ENCODE measurements at places on chromosomes 12 and 14.

DNA sequence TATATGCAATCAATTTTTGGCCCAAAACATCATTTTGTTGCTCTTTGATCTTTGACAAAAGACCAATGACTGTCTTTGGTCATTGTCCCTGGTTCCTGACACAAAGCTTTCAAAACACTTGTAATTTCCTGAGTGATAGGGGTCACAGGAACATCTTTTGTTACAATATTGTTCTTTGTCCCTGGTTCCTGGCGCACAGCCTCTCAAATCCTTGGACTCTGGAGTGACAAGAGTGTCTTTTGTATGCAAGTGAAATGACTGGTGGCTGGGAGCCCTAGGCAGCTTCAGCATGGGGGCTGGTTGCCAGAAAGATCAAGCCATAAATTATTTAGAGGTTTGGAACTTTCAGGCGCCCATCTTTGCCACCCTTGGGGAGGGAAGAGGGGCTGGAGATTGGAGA lies 53.9 kb downstream of the DNAH10 start:
- DNase-seq: no peak

DNA sequence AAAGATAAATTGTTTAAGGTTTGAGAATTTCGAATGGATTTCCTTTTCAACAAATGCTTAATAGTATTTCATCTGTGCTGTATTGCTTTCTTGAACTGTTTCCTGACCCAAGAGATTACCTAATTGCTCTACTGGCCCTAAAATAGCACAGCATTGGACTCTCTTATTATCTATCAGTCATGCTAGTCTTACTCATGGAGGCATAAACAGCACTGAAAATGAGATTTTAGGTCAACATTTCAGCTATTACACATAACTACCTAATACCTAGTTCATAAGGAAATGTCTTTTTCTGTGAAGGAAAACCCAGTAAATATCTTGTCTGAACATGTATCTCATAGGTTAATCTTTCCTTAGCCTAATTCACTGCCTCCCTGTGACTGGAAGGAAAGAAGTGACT lies 4.3 kb upstream of the ABCD2 start:
- DNase-seq: no peak

DNA sequence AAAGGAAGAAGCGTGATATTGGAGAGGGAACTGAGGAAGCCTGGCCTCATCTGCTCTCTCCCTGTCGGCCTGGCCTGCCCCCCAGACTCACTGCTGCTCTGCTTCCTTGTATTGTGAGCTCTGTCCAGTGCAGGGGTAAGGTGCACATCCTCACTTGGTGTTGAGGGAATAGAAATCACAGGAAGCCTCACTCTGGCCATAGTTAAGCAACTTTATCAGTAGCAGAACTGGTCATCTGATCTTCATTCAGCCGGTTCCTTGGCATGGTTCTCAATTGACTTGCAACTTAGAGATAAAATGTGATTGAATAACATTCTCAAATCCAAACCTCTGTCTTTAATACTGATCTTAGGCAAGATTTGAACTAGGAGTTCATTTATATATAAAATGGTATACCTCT lies 11.5 kb upstream of the CCDC175 start:
- DNase-seq: no peak

- no peak for DNase-seq
Observed at GRCh38 chr12:49536526-49537071, 2.2 kb upstream of the KCNH3 start.

- no peak for DNase-seq
Observed at GRCh38 chr12:68327896-68328295, 4.3 kb downstream of the MDM1 start.

GRCh38 chr14:31386271-31386670 lies 34.1 kb downstream of the HEATR5A start:
- no peak for DNase-seq

DNA sequence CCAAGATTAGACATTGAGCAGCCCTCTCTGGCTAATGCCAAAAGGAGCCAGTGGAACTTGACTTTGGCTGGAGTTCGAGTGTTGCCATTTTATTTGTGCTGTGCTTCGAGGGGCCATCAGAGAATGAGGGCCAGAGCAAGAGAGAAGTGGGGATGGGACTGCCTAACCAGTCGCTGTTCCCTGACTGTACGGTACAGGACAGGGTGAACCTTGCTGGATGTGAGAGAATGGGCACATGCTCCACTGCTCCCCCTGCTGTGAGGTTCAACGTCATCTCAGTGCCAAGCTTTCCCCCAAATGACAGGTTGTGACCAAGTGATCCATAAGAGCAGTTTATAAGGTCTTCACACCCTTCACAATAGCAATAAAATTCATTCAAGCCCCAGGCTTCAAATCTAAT lies 55.1 kb upstream of the BCL11B start:
- DNase-seq: no peak

DNA sequence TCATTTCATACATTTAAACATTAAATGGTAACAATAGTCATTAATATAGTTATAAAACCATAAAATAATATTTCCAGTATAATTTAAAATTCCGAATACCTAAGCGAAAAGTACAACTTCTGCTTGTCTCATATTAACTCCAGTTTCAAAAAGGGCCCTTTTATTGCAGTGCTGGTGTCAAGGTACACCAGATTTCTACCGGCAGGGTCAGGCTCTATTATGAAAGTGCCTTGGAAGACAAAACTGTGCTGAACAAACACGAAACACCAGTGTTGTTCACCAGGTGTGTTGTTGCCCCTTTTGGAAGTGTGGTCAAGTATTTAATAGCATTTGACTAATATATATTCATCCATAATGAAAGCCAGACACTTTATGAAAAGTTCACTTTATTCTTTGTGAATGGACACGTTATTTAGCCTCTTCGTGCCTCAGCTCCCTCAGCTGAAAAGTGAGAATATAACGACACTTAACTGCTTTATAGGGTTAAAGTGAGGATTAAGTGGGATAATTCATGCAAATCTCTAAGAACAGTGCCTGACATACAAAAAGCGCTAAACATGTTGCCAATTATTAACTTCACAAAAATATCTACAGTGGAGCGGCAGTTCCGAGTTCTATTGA lies 20.3 kb upstream of the GNS start:
- DNase-seq: no peak

DNA sequence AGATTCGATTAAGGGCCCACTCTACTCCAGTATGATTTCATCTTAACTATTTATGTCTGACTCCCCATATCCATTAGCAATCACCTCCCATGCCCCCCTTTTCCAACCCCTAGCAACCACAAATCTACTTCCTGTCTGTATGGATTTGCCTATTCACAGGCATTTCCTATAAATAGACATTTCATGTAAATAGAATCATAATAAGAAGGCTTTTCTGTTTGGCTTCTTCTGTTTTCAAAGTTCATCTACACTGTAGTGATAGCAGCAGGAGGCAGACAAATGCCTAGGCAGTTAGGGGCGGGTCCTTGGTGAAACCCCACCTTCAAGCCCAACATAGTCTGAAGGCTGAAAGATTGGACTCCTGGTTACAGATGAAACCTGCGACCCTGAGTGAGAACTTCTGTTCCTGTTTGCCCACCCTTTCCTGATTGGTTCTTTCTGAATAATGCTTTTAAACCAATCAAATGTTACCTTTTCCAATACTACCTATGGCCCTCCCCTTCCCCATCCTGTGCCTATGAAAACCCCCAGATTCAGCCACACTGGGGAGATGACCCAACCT lies 62.1 kb upstream of the HECTD1 start:
- DNase-seq: no peak

- DNase-seq: no peak
Observed at GRCh38 chr12:111685322-111685810, 390 bp downstream of the BRAP start.

GRCh38 chr14:54638135-54638446 lies 71.2 kb downstream of the SAMD4A start:
- no peak for DNase-seq

DNA sequence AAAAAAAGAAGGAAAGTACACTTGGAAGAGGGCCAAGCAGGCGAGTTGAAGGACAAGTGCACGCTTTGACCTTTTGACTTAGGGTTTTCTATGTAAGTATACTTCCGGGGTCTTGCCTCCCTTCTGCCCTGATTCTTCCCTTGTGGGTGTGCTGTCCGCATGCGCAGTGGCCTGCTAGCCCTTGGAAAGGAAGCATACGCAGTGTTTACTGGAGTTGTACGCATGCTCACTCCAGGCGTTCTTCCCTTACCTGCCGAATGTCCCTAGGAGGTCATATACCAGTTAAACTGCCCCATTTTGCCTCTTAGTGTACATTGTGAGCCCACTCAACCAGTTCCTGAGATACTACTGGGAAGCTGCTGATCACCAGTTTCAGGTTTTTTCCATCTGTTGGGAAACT lies 15.7 kb upstream of the DDHD1 start:
- DNase-seq: no peak

GRCh38 chr14:55436931-55437330 lies 3.5 kb downstream of the TBPL2 start:
- DNase-seq: no peak

DNA sequence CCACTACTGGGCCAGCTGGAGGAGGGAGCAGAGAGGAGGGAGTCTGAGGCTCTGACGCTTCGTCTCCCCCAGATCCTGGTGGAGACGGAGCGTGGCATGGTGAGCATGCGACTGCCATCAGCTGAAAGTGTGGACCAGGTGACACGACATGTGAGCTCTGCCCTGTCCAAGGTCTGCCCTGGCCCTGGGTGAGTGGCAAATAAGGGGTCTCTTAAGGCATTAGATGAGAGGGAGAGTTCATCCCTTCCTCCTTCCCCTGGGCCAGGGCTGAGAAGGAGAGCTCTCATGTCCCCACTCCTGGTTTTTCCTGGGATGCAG lies 2.5 kb downstream of the CARMIL3 start:
- DNase-seq: no peak

GRCh38 chr12:120156315-120157259 lies 37.9 kb downstream of the GCN1 start:
- DNase-seq: no peak

DNA sequence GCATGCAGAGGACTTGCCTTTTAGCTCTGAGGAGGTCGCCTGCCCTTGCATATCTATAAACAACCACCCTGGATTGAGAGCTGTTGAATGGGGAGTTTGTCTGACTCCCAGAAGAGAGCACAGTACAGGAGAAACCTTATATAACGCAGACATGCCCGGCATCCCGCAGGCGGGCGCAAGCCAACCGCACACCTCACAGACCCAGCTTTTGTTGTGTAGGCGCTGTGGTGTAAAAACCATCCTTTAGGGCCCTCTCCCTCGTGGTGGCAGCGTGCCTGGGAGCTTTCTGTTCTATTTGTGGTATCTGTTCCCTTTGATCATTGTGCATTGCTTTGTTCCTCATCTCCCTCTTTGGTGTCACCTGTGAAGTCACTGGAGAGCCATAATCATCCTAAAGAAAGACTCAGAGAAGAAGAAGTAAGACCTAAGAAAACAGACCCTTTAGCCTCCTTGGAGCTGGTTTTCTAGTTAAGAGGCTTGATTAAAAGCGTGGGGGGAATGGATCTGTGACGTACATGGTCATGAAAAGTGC lies 77.7 kb downstream of the ETV6 start:
- DNase-seq: peak; percentile 30

DNA sequence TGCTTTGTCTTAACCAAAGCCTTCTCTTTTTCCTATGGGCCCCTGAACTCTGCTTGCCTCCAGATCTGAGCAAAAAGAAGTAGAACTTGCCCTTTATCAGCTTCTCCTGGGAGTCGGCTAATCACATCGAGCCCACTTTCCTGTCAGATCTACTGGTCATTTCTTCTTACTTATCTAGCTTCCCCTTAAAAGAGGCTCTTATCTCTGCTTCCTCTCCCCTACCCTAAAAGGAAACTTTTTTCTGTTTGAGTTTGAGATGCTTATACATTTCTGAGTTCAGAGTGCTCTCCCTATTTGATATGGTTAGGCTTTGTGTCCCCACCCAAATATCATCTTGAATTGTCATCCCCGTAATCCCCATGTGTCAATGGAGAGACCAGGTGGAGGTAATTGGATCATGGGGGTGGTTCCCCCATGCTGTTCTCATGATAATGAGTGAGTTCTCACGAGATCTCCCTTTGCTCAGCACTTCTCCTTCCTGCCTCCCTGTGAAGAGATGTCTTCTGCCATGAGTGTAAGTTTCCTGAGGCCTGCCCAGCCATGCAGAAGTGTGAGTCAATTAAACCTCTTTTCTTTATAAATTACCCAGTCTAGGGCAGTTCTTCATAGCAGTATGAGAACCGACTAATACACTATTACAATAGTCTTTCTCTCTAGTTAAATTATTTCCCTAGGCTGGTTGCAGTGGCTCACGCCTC lies 114.7 kb upstream of the AMN1 start:
- no peak for DNase-seq

DNA sequence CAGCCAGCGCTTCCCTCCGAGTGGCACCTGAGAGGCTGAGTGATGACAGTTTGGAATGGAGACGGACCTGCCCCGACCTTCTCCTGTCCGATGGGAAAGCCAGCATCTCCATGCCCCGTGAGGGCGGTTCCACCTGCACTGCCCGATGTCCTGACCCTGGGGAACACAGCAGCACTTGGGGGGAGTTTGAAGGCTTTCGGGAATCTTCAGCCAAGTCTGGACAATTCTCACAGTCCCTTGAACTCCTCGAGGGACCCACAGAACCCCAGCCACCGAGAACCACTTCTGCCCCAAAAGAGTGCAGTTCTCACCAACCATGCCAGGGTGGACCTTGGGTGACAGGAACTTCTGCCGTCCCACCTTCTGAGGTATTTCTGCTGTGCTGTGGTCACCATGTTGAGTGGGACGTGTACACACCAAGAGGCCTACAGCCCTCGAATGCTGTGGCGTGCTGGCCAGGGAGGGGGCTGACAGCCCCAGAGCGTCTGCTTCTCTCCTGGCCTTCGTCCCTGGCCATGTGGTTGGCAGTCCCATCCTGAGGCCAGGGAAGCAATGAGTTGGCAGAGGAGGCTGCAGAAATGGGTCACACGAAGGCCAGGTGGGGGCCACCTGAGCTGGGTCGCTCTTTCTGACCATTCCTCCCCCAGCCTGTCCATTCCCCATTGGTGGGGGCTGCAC lies 1.0 kb downstream of the CLBA1 start:
- no peak for DNase-seq

- peak; percentile 53 for DNase-seq
Observed at GRCh38 chr12:95998611-95999286, 2.6 kb upstream of the HAL start.

DNA sequence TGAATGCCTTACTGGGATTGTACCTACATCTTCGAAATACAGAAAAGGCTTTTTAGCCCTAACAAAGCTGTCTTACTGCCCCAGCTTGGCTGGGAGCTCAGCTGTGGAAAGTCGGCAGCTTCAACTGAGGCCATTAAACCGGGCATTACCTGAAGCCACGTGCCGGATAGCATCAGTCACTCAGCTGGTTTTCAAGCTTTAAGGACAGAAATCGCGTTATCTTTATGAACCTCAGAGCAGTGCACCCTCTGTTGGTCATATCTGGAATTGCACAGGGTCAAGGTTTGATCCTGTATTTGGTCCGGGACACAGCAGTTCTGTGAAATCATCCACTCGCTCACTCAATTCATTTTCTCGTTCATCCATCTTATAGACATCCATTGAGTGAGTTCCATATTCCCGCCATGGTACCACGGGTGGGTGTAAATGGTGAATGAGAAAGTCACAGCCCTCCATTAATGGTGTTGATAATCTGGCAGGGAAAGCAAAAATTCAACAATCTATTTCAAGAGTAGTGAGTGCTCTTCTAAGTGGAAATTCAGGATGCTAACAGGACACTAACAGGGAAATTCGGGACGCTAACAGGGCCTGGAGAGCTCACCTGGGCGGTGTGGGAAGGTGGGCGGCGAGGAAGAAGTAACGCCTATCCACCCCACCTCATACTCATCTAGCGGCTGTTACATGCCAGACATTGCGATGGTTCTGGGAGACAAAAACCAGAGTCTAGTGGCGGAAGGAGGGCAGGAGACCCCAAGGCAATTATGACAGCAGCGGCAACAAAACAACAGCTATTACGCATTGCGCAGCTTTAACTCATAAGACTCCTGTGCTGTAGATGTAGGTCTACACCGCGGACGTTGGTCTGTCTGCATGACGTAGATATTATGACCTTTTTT lies 60.6 kb upstream of the TCL1A start:
- no peak for DNase-seq

GRCh38 chr12:75564398-75564797 lies 53.0 kb upstream of the KRR1 start:
- no peak for DNase-seq

Data from CD4-positive, alpha-beta T cell treated with Interleukin-15 for 1 hour (primary cell).